ENCODE measurements at places on chromosomes 4 and X. TPM values are rescaled to one million over a fixed set of nuclear protein-coding genes. Genes with fewer than 3 reads are reported as not detected.

DNA sequence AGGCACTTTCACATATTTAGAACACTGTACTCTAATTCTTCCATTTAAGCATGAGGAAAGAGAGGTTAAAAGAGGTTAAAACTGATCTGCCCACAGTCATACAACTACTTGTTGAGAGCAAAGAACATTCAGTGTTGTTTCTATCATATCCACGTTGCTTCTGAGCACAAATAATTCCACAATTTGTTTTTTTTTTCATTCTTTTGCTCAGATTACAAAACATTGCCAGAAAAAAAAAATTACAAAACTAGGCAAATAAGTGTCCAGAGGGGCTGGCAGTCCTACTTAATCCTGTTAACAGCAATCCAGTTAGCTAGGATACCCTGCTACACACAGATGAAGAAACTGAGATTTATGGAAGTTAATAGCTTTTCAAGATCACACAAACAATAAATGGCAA, 6.3 kb upstream of the USP53 start:
- DNase-seq, result peak; percentile 51

GRCh38 chr4:80306260-80306659, 29.3 kb upstream of the CFAP299 start:
- DNase-seq, result no peak

DNA sequence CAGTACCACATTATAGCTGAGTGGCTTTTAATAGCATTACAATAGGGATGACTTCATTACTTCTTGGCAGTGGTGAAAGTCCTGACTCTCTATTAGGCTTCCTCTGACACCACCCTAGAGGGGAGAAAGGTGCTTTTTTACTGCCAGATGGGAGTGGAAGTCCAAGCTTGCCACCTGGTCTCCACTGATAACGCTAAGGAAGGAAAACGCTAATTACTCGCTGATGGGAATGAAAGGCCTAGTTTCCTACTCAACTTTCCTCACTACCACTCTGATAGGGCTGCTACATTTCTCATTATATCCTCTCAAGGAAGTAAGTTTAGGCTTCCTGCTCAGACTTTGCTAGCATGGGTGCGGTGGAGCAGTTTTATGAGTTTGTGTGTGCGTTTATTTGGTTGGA, 62.3 kb upstream of the PAGE3 start:
- peak; percentile 15 for DNase-seq

- peak; percentile 68 for DNase-seq
Observed at GRCh38 chr4:127622921-127623796, 9.6 kb upstream of the INTU start.

Gene IQCM
- not detected for total RNA-seq

Gene HOPX
- 144 TPM for total RNA-seq

DNA sequence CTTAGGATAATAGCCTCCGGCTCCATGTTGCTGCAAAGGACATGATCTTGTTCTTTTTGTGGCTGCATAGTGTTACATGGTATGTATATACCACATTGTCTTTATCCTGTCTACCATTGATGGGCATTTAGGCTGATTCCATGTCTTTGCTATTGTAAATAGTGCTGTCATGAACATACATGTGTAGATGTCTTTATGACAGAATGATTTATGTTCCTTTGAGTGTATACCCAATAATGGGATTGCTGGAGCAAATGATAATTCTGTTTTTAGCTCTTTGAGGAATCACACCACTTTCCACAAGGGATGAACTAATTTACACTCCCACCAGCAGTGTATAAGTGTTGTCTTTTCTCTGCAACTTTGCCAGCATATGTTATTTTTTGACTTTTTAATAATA, 4.6 kb downstream of the RAB33B start:
- DNase-seq, result no peak

GRCh38 chrX:44178274-44179053, 165.0 kb downstream of the EFHC2 start:
- no peak for DNase-seq

Gene PRDM8
- total RNA-seq, result 5.0 TPM

DNA sequence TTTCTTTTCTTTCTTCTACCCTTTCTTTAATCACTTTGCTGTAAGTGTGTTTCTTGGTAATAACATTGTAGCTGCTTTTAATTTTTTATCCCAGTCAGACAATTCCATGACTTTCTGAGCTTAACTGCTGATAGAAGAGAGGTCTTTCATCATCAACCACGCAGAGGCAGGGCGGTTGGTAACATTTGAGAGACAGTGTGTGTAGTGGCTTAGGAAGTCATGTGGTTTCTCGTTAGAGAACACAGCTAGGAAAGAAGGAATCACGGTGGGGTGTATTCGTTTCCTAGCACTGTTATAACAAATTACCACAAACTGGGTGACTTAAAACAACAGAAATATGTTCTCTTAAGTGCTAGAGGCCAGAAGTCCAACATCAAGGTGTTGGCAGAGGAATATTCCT, 11.5 kb downstream of the PRPS2 start:
- no peak for DNase-seq

Gene CITED1
- 1.8 TPM for total RNA-seq

GRCh38 chrX:130184857-130185256, 13.1 kb downstream of the RAB33A start:
- DNase-seq, result no peak

DNA sequence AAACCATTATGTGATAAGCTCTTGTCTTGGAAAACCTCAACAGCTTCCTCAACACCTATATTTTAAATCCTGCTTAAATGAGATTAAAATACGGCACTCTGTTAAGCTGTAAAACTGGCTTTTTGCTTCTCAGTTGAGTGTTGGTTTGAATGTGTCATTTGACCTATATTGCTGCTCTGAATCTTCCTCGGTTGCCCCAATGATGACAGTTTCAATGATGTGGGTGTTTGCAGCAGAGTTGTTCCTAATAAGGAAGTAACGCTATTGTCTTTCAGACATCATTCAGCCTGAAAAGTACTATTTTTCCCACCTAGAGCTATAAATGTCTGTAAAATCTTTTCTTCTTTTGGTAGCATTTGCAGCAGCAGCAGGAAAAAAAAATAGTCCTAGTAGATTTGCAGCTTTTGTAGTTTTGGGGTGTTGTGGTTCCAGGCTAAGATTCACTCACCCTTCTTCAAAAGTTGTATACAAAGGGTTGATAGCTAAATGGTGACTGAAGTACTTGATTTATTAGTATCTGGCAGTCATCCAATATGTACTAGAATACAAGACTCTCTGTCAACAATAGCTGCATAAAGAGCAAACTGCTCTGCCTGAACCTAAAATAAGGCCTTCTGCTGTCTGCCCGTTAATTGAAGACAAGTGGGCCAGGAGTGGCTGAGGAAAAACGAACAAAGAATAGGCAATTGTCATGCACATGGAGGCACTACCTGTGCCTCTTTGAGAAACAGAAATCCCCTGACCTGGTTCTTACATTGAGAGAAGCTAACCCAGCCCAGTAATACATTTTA, 333.1 kb downstream of the IL1RAPL1 start:
- DNase-seq, result peak; percentile 23

DNA sequence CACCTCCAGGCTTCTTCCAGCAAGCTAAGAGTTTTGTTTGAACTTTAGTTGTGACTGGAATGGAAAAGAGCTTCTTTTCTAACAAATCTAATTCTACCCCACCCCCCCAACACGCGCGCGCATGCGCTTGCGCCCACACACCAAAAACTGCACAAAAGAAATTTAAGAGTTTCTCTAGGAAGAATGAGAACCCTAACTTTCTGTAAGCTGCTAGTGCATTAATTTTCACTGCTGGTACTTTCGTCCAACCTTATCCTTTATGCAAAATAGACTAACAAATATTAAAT, 9.0 kb upstream of the INTU start:
- DNase-seq, result peak; percentile 69

Gene EVC
- 40.8 TPM for total RNA-seq

- no peak for DNase-seq
Observed at GRCh38 chrX:104351173-104351769, 96.5 kb upstream of the ESX1 start.

DNA sequence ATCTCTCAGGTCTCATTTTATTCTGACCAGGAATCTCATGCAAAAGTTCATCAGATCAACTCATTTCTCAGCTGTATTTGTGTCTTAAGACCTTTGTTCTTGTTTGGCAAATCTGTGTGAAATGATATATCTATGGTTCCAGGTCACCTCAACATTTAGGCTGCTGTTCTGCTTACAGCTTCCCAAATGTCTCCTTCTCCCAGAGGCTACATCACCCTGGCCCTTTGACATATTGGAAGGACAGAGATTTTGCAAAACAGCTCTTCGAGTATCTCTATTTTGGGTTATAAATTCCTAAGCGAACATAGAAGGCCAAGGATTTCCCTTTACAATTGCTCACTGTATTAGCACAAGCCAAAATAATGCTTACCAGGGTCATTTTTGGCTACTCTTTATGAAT, 57.5 kb upstream of the GIMD1 start:
- no peak for DNase-seq

DNA sequence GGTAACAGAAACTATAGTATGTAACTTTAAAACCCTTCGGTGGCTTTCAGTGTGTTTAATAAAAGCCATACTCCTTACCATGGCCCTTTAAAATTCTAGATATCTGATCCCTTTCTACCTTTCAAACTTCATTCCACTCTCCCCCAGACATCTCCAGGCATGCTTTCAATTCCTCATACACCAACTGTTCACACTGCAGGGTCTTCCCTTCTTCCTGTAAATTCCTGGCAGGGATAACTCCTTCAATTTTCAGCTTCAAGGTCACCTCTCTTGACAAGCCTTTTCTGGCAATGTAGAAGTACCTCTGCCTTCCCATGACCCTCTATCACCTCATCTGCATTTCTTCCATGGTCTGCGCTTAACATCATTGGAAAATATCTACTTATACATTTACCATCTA, 60.8 kb downstream of the WDFY3 start:
- no peak for DNase-seq

DNA sequence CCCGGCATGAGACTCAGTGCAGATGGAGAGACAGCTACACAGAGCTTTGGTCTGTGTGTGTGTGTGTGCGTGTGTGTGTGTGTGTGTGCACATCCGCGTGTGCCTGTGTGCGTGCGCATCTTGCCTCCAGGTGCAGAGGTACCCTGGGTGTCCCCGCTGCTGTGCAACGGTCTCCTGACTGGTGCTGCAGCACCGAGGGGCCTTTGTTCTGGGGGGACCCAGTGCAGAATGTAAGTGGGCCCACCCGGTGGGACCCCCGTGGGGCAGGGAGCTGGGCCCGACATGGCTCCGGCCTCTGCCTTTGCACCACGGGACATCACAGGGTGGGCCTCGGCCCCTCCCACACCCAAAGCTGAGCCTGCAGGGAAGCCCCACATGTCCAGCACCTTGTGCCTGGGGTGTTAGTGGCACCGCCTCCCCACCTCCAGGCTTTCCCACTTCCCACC, 14.3 kb downstream of the FGFR3 start:
- DNase-seq, result no peak

DNA sequence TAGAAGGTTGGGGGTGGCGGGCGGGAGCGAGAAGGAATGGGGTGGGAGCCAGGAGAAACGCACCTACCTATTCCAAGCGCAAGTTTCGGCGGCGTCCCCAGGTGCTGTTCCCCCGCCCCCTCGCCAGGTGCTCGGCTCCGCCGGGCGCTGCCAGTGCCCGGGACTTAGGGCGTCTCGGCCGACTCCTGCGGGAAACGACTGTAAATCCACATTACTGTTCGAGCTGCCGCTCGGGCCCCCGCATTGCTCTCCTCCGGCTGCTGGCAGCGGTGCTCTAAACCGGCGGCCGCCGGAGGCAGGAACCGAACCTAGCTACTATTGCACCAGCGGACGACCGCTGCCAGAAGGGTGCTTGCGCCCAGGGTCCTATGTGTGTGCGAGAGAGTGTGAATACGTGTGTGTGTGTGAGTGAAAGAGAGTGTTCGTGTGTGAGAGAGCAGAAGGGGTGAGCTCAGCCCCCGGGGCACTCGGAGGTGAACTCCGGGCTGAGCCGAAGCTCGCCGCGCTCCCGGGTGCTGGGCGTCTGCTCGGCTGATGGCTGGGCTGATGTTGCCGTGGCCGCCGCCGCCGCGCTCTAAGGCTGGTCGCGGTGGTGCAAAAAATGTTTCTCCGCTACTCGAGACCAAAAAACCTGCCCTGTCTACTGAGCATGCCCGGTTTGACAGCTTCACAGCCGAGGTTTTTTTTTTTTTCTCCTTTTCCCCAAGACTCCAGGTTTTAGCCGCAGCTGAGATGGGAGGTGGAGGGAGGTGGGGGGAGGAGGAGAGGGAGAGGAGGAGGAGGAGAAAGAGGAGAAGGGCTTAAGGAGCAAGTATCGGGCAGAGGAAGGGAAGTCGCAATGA, 115.7 kb upstream of the TEX13C start:
- DNase-seq, result peak; percentile 20

Measured in lung (tissue), 17 donors.